SHP77 (cell line): ENCODE measurements at places on chromosomes 13 and 19.

DNA sequence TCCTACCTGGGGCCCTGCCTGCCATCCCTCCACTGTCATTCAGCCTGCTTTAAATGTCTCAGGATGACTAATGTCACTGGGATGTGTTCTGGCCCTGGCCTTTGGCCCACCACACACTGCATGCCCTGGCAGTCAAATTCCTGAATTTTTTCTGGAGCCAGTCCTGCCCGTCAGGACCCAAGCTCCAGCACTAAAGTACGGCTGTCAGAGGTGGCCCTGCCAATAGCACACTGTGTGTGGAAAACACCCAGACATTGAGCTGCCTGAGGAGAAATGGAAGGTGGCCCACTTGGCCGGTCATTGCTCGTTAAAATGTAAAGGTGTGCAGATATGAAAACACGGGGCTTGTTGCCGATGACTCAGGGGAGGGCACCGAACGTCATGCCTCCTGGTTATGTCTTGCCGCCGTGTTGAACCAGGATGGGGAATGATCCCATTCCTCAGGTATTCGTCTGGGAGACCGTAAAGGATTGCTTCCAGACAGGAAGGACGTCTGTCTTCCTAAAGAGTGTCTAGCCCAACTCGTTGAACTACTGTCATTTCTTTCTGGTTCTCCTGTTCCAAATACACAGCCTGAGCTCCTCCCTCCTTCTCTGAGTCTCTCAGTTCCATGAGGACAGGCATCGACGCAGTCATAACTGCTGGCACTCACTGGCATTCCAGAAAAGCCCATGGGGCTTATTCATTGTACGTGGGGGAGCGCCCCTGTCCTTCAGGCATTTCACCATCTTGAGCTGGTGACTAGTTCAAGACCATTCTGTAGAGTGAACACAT is 40.6 kb downstream of the COL4A2 start:
- no peak for DNase-seq

DNA sequence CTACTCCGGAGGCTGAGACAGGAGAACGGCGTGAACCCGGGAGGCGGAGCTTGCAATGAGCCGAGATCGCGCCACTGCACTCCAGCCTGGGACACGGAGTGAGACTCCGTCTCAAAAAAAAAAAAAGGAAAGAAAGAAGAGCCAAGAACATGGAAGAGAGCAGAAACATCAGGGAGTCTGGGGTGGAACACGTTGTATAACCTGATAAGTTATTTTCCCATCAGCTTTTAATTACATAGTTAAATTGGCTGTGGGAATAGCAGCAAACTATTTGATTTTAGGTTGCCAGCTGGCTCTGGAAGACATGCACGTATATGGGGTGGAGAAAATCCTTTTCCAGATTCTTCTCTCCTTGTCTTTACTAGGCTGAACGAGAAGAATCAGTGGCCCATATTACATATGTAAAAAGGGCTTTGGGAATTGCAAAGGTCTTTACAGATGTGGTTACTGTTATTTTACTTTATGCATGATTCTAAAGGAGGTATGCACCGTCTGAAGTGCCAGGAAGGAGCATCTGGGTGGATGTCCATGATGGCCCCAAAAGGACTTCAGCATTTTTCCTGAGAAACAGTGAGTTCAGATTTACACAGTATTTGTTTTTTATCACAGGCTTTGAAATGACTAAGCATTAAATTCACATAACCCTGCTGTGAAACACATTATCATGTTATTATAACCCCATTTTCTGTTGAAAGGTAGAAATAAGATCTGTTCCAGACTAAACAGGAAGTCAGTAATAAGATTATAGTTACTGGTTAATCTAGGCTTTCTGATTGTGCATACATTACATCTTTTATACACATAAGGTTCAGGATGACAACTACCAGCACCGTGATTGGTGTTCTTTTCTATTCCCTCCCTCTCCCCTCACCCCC is 4.6 kb upstream of the NAA16 start:
- DNase-seq, result no peak

GRCh38 chr13:41588899-41589298 is 131.5 kb downstream of the RGCC start:
- DNase-seq, result no peak

- DNase-seq, result no peak
Measured at GRCh38 chr19:947707-948539, 22.1 kb downstream of the ARID3A start.

GRCh38 chr19:7870571-7871436 is 3.4 kb downstream of the PRR36 start:
- peak; percentile 34 for DNase-seq

- DNase-seq, result no peak
Measured at GRCh38 chr13:70407486-70407885, 299.2 kb upstream of the KLHL1 start.

- no peak for DNase-seq
Measured at GRCh38 chr13:90233933-90234672, 1113.4 kb upstream of the MIR17HG start.

- no peak for DNase-seq
Measured at GRCh38 chr19:42465827-42466280, 23.1 kb upstream of the CXCL17 start.

DNA sequence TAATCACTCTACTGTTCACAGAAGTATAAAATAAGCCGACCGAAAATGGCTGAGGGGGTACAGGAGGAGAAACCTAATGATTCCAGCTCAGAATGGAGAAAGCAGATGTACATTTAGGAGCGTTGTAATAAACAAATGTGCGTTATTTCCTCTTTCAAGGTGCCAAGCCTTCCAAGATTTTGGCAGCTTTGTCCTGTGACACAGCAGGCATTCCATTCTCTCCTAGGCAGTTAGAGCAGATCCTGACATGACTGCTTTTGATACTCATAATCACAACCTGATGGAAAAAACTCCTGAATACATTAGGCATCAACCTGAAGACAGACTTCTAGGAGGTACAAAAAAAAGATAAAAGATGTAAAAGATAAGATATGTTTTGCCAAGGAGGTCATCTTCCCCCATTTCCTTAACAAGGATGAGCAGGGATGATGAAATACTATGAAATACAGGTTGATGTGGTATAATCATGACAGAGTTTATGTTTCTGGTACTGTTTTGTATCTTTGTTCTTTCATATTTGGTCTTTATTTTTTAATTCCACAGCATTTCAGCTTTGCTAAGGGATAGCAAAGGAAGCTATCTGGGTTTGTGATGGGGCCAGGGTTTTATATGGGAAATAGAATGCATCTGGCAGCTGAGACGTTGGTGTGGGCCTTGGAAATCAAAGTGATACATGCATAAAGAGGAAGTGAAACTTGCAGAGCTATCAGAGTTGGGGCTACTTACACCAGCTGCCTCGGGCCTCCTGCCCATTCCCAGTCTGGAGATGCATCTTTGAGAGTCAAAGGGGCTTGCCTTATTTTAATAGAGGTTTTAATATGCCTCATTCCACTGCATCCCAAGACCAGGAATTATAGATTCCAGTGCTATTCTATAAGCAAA is 222.5 kb downstream of the OXGR1 start:
- no peak for DNase-seq

DNA sequence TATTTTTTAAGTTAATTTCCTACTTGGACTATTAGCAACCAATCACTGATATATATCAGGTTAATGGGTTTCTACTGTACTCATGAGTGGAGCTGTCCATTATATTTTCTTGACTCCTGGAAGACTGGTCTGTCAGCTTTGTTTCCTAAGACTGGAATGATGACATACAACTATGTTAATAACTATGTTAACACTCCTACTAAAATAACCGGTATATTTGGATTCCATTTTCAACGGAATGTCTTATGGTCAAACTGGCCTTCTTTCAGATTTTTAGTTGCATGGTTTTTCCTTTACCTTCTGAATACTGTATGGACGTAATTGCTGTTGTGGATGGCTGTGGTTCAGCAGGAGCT is 45.8 kb upstream of the GPI start:
- no peak for DNase-seq

DNA sequence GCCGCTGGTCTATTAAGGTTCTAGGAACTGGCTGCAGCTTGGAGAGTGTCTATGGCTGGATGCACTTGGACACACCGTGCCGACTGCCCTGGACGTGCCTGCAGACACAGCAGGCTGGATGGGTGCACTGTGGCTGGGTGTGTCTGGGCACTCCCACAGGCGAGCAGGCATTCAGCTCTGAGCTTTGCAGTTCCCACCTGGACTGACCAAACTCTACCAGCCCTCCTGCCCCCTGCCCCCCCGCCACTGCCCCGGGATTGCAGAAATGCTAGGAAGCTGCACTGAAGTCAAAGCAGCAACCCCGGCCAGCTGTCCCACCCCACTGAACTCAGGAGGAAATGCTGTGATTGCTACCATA is 7.0 kb upstream of the LRP3 start:
- no peak for DNase-seq

DNA sequence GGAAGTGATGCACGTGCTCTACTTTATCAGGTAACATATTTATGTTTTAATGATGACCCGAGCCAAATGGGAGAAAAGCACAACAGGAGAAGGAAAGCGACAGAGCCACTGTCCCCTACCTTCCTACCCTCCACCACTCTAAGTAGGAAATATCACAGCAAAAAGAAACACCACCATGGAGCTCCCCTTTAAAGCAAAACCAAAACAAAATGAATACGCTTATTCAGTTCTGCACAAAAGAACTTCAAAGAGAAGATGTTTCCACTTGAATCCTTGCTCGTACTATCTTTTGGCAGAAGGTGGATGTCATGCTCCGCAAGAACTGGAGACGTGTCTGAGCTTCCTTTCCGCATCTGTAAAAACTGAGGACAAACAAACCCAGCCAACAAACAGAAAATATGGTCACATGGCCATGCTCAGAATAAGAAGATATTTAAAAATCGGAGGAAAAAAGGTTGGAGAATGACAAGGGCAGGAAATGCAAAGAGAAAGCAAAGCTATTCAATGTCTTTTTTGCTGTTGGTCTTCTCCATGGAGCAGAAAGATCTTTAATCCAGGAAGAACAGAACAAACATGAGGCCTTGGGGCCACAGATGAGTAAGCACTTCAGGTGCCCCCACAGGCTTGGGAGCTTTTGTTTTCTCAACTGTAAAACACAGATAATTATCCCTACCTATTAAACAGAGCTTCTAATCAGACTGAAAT is 19.5 kb downstream of the N4BP2L1 start:
- DNase-seq, result no peak

DNA sequence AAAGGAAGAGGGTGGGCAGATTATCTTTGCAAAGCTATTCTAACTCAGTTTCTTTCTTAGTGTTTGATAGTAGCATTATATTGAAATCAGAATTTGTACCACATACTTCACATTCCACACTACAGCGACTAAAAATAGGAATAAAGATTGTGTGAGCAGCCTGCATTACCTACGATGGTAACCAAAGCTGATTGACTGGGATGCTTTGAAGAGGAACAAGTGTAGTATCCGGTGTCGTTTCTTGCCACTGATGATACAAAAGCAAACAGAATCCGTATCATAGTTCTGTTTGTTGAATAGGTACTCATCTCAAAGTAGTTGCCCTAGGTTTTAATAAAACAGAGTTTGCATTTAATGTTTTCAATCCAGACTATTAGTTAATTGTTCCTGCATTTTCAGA is 51.2 kb downstream of the FLT3 start:
- no peak for DNase-seq

- DNase-seq, result no peak
Measured at GRCh38 chr19:15448778-15449619, 757 bp downstream of the WIZ start.

GRCh38 chr13:111967572-111968201 is 99.3 kb upstream of the SOX1 start:
- no peak for DNase-seq

DNA sequence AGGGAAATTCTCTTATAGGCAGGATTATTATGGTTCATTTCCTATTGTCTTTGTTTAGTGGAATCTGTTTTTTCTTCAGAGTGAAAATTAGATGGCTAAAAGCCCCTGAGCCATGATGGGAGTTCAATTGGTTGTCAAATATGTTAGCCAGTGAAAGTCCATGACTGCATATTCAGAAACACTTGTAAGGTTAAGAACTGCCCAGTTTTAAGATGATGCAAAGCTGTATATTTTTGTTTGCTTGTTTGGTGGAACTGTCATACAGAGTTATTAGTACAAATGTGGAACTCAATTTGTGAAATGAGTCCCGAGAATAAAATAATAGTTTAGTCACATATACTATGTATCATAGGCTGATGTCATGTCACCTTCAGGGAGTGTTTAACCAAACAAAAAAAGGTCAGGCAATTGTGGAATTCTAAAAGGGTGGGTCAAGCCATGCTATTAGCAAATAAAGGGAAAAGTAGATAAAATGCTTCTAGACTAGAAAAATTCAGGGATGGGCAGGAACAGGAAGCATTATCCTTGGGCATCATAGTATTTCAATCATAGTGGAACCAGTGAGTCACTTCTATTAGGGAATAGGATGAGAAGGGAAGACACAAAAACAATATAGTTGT is 248.3 kb upstream of the SLITRK1 start:
- DNase-seq, result no peak

DNA sequence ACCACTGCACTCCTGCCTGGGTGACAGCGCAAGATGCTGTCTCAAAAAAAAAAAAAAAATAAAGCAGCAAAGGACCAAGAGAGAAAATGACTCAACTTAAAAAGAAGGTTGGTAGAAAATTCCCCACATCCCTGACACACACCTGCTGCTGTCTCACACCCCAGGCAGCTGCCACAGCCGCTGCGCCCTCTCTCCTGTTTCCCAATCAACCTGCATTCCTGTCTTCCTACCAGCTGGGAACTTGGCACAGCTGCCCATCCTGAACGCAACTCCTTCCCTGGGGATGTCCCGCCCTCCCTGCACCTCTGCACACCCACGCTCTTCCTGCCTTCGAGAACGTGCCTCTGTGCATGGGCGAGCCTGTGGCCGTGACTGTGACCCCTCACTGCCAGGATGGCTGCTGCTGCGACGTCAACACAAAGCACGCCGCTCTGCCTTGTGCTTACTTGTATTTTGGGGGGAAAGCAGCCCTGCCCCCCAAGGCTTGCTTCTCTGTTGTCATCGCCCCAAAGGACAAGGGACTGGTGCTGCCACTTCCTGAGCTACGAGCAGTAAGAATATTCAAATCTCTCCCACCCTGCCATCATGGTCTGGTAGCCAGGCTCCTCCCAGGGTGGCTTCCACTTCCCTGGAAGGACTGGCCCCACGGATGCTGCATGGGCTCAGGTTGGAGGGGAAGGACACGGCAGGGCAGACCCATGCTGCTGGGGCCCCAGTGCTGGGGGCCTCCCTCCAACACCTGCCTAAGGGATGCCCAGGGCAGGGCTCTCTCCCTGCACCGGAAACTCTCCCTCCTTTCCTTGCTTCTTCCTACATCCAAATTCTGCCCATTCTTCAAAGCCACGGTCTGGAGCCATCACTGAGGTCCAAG is 20.7 kb downstream of the SH3GL1 start:
- DNase-seq, result no peak

- DNase-seq, result no peak
Measured at GRCh38 chr13:90402613-90403012, 944.9 kb upstream of the MIR17HG start.
